ENCODE measurements at places on chromosomes 5 and 9.

GRCh38 chr5:80871541-80871961, 88.6 kb upstream of the RASGRF2 start:
- no peak for DNase-seq

- DNase-seq = no peak
Measured at GRCh38 chr5:124212934-124213333, 533.5 kb downstream of the ZNF608 start.

GRCh38 chr5:31469466-31469865, 62.4 kb downstream of the DROSHA start:
- no peak for DNase-seq

DNA sequence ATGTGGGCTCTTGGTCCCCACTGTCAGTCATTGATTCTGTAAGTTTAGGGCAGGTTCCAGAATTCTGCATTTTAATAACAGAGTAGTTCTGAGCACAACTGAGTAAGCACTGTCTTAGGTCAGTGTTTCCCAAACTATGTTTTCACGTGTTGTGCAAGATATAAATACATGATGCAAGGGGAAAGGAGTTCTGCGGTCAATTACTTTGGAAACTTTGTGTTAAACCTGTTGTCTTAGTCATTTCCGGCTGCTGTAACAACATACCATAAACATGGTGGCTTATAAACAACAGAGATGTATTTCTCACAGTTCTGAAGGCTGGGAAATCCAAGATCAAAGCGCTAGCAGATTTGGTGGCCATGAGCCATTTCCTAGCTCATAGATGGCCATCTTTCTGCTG, 69.8 kb downstream of the EQTN start:
- DNase-seq = no peak

DNA sequence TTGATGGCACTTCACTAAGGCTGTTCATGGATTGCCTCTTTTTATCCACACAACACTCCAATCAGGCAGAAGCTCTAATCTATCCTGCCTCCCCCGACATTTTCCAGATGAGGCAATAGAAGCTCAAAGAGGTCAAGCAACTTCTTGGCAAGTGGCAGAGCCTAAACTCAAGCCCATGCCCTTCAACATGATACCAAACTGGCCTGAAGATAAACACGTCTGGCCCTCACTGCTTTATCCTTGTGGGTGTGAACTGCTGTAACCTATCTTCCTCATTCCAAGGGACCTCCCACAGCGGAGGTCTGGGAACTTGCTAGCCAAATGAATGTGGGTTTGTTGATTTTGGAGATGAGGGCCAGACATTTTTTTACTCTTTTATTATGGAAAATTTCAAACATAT, 9.5 kb downstream of the SLC35A4 start:
- DNase-seq = no peak

- no peak for DNase-seq
Measured at GRCh38 chr5:108638021-108638420, 109.7 kb upstream of the FER start.

DNA sequence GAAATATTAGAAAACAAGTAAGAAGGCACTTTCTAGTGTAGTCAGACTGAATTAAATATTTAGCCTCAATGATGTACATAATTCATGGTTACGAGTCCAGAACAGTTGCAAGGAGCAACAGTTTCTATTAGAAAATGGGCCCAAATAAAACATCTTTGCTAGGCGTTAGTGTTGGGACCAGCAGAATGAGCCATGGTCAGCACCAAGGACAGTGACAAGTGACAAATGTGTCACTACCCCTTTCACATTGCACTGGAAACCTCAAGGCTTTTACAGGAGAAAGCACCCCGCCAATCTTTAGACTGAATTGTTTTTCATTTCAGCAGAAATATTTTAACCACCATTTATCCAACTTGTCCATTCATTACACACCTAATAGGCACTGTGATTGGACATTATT, 301.3 kb upstream of the ADCY2 start:
- no peak for DNase-seq

- DNase-seq = peak; percentile 47
Measured at GRCh38 chr5:92401-93220, 643 bp downstream of the PLEKHG4B start.
